Hematopoietic multipotent progenitor cell treated with erythropoietin and hydrocortisone succinate and interleukin-3 and kit ligand, for 17 days (in vitro differentiated cells): ENCODE measurements at places on chromosomes 4 and X.

- DNase-seq = no peak
Observed at GRCh38 chrX:29687687-29688086, 527.7 kb upstream of the MAGEB2 start.

DNA sequence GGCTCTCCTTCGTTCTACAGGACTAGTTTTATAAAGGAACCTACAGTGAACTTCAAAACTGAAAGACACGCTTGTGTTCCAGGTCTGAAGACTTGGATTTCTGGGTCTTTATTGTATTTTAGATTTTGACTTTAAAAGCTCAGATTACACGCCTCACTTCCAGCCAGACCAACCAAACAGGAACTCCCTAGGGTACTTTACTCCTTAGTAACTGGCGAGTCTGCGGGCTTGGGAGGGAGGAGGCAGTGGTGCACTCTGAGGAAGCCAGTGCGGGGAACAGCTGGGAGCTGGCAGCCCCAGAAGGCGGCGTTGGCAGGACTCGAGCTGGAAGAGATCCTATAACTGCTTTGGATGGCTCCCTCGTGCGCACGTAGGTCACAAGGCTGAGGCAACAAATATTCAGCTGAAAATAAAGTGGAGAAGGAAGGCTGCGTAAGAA, 391 bp upstream of the PHKA1 start:
- DNase-seq = no peak

- DNase-seq = no peak
Observed at GRCh38 chr4:90584051-90584450, 456.9 kb downstream of the CCSER1 start.

GRCh38 chr4:111618908-111619307, 526.3 kb upstream of the FAM241A start:
- DNase-seq = no peak

GRCh38 chrX:129782706-129783105, 3.0 kb downstream of the SASH3 start:
- DNase-seq = no peak

DNA sequence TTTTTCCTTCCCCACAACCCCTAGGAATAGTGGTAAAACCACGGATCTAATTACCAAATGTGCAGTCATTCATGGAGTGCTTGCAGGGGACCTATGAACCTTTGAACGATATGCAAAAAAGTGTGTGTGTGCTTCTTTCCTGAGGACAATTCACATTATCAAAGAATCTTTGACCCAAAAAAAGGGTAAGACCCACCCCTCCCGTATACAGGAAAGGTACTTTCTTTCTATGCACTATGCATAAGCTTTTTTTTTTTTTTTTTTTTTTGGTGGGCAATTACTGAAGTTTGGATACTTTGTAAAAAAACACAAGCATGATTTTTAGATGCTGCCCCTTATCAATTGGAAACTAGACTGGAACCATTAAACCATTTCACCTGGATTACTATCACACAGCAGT, 31.4 kb downstream of the SPRY1 start:
- no peak for DNase-seq

- no peak for DNase-seq
Observed at GRCh38 chrX:2751291-2751690, 549 bp upstream of the XG start.

DNA sequence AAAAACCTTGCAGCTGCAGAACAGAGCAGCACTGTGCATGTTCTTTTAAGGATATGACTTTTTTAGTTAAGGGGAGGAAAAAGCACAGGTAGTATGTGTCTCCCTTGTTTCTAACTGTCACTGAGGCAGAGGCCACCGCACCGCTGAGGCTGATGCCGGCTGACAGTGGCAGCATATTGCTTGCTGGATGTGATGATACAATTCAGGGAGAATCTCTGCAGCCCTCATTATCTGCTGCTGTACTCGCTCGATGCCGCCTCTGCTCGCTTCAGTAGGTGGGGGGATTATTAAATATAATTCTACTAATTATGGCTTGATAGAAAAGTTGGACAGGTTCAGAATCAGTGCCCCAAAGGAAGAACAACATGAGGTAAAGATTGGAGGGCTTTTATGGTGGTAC, 378.8 kb upstream of the NOCT start:
- no peak for DNase-seq

DNA sequence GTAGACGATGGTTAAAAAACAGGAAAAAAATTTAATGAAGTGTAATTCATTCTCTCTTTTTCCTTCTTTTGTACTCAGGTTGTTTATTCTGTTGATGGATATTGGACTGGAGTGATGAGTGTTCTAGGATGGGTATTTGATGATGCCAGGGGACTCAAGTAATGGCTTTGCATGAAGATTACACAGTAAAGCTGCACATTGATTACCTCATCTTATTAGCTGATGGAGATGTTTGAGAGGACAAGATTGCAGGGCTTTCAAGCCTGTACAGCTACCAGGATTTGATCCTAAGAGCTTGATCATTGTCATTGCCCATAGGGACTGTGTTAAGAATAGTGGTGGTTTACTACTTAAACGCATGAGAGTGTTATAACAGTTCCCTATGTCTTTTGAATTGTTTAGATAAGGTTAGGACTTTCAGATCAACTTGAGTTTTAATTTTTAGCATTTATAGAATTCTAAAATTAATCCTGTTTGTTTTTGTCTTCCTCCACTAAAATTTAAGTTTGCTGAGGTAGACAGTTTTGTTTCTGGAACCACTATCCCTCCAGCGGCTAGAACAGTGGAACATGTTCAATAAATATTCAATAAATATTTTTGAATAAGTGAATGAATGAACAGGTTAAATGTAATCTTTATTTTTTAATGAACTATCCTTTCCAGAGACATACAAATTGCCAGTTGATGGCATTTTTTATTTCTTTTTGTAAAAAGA, 58.2 kb downstream of the GAB1 start:
- no peak for DNase-seq

DNA sequence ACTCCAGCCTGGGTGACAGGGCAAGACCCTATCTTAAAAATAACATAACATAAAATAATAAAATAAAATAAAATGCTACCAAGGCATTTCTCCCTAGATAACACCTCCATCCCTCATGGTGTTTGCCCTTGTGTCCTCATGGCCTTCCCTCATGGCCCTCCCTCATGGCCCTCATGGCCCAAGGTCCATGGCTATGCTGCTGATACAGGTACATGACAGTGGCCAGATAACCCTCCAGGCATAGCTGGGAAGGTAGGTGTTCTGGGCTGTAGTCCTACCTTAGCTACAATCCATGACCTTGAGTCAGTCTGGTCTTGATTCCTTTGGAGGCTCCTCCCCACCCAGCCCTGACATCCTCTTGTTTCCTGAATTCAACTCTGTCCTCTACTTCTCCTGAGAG, 75.2 kb downstream of the PJA1 start:
- DNase-seq = no peak

- no peak for DNase-seq
Observed at GRCh38 chr4:93918856-93919255, 90.3 kb downstream of the ATOH1 start.

DNA sequence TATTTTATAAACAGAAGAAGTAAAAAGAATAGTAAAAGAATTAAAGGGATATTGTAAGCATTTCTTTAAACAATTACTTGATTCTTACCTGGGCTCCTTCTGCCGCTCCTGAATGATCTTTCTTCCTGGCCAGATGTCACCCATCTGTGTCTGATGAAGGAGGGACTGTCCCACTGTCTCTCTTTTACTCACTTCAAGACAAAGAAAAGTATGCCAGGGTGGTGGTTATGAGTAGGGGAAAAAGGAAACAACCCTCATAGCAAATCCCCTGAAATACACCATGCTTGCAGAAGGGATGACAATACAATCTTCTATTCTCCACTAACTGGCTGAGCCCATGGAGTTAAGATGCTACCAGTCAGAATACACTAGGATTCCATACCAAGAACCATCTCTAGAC, 31.1 kb downstream of the SYTL4 start:
- no peak for DNase-seq

GRCh38 chrX:68992821-68993397, 164.1 kb downstream of the EFNB1 start:
- no peak for DNase-seq

GRCh38 chr4:8534129-8534528, 46.1 kb upstream of the GPR78 start:
- no peak for DNase-seq

- DNase-seq = no peak
Observed at GRCh38 chrX:153379971-153380581, 21.1 kb downstream of the PNMA6E start.

- no peak for DNase-seq
Observed at GRCh38 chr4:94359221-94359620, 16.6 kb upstream of the HPGDS start.

DNA sequence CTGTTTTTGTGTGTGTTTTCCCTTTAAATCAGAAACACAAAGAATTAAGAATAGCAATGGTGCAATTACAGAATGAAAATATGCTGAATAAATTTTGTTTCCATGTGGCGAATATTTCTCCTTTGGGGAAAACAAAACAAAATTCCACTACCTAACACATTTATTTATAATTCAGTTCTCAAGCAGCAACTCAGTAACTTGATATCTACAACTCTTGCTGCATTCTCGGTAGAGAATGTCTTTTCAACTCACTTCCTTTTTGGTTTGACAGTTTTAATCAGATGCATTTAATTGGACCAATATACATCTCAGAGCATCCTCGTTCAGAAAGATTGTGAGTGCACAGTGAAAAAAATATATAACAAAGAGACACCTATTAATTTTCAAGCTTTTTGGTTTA, 30.8 kb downstream of the ZNF827 start:
- DNase-seq = no peak

- no peak for DNase-seq
Observed at GRCh38 chrX:643911-644303, 13.3 kb downstream of the SHOX start.

- no peak for DNase-seq
Observed at GRCh38 chr4:112848911-112849310, 200.5 kb upstream of the ANK2 start.

DNA sequence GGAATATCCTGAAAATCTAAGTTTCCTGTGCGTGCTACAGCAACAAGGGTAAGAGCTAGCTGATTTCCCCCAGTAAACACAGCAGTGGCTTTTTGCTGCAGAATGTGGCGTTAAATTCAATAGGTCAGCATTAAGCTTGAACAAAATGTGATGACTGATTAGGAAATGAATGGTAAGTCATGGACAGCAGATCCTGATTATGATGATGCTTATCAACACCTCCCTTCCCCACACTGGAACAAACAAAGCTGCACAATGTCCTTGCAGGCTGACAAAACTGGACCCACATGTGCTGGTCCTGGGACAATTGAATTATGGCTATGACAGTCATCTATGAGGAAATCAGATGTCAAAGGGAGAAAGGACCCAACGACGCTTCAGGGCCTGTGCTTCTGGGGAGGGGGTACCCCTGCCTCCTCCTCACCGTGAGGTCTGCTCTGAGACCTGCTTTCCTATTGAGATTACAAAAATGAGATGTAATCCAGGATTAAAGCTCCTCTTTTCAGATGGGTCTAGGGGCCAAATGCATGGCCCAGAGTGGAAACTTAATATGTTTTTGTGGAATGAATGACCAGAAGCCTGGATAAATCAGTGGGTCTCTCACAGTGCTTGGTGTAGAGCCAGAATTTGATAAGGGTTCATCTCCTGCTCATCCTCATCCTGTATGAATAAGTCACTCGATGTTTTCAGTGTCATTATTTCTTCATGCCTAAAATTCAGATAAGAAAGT, 32.0 kb upstream of the BOD1L1 start:
- DNase-seq = no peak

DNA sequence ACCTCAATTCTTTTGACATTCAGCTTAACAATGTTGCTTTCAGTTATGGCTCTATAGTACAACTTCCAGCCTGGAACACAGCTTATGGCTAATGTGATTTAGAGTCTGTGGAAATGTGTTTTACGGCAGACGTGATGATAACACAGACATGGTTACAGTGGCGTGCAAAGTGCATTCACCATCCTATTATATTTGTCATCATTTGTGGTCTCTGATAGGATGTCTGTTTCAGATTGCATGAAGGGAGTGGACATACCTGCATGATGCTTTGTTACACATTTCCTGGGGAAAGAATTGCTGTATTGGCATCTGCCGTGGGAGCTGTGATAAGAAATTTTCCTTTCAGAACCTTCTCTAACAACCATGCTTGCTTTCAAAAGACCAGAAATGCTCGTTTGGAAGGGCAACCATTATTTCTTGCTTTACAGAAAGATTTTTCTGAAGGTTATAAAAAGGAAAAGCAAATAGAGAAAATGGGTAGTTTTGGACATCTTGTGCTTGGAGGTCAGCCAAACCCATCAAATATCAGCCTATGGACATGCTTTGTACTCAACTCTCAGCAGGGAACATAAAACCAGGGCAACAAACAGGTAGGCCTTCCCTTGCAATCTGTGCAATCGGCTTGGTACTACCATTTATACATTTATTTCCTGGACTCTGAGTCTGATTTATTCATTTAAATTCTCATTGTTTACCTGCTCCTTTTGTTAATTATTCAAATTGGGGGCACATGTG, 273.9 kb downstream of the TLL1 start:
- DNase-seq = no peak

DNA sequence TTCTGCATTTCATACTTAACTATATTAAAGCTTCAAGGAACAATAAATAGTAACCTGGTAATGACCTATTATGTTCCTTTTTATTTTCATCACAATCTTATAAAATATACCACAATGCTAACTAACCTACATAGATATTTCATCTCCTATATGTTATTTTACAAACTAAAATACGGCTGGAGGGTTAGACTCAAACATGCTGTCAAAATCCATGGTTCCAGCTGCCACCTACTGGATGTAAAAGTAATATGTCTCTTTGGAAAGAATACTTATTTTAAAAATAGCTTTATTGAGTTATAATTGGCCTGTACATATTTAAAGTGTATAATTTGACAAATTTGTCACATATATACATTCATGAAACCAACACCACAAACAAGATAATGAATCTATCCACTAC, 15.0 kb downstream of the RGN start:
- DNase-seq = no peak

GRCh38 chr4:84915396-84915780, 51.1 kb downstream of the WDFY3 start:
- no peak for DNase-seq

DNA sequence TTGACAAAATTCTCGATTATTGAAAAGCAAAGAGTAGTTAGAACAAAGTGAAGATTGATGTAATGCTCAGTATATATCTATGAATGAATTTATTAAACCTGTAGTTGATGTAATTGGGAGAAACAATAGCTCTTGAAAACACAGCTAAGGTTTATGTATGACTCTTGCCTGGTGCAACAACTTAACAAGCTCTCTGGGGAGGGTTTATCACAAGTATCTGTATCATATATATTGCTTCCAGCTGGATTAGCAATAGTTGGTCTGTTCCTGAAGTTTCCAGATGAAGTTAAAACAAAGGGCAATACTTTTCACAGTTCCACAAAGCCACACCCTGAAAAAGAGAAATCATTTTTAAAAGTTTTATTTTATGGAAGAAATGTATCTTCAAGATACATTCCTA, 91.4 kb downstream of the ARSJ start:
- DNase-seq = no peak

DNA sequence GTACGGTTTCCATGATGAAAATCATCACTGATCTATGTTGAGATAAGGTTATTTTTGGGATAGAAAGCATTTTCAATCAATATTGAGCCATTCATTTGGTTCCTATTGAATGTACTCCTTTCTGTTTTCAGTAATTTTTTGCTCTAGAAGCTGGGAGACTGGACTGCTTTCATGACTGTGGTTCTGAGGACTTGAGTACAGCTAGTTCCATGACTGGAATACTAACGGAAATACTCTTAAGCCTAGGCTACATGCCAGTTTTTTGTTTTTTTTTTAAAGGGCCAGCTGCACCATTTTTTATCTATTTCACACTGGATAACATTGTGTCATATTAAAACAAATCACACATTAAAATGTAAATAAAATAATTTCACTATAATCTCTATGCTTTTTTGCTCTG, 16.7 kb downstream of the PRR32 start:
- DNase-seq = no peak
